ENCODE measurements at places on chromosomes 2 and 18.

- no peak for DNase-seq
These were observed 41.8 kb downstream of the CFAP221 start for GRCh38 chr2:119586085-119586484.

DNA sequence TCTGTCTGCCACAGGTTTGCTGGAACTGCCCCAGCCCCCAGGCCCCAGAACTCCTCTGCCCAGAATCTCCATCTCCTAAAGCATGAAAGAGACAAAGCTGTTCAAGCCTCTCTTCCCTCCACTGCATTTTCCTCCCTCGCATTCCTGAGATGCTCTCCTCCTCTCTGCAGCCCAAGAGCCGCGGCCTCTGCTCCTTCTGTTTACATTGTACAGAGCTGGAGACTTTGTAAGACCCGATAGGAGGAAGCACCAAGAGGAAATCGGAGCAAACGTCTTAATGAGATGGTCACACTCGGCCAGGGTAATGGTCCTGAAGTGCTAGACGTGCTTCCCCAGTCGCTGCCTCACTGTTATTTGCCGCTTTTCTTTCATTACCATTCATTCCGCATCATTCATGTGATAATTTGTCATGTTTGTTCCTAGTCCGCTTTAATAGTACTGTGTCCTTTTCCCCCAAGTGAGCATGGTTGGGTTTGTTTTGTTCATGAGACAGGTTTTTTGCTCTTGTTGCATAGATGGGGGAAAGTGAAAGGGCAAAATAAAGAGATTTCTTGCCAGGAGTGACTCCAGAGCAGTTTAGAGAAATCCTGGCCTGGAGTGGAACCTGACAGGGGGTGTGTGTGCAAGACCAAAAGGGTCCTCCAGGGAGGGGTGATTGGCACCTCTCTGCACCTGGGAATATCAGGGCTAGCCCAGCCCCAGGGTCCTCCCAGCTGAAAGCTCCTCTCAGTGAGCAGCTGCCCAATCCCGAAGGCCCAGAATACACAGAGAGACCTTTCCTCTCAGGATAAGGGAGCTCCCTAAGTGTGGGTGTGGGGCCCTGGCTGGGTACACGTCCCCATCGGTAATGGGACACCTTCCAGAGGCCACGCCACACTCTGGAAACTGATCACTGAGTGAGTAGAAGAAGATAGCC lies 44.9 kb upstream of the ID2 start:
- DNase-seq: peak; percentile 74

DNA sequence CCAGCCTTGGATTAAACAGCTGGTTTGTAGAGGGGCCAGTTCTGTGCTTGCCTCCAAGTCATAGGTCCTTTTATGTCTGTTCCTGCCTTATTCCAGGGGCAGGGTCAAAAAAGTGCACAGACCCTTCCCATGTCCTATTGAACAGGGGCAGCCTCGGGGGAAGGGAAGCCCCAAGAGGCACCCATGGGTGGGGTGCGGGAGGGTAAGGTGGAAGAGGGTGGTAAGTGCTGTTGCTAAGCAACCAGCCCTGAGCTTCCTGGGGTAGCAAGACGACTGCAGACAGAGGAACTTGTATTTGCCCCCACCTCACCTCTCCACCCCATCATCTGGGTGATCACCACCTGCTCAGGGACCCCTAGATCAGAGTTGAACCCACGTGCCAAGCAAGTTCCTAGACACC lies 7.7 kb downstream of the DNMT3A start:
- DNase-seq: no peak

GRCh38 chr2:88010136-88010535 lies 6.2 kb downstream of the RNU2-63P start:
- DNase-seq: no peak

GRCh38 chr18:30676053-30676480 lies 366.5 kb downstream of the DSC3 start:
- DNase-seq: no peak

- no peak for DNase-seq
These were observed 161.8 kb downstream of the AGPS start for GRCh38 chr2:177554365-177554764.

DNA sequence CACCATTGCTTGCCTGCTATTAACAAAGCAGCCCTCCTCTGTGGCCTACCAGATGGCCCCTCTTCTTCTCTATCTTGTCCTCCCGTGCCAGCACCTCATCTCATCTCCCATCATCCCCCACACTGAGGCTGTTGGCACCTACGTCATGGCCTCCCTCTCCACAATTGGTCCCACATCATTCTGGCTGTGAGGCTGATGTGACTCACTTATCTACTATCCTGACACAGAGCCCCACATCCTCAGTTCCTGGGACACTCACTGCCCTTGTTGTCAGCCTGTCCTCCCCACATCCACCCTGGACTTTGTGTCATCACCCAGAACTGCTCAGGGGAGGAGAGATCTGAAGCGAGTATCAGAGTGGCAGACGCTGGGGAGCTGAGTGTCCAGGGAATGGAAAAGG lies 102.9 kb downstream of the MRO start:
- no peak for DNase-seq

DNA sequence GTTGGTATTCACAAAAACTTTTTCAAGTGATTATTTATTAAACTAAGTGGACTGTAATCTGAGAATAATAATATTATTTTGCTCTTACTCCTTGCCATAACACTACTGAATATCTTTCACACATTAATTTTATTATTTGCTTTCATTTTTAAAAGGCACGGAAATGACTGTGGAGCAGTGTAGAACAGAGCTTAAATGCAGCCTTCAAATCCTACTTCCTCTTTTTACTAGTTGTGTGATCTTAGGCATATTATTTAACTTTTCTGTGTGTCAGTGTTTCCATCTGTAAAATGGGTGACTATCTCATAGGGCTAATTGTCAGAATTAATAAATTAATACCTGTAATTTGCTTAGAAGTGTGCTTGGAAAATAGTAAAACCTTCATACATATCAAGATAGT lies 55.5 kb upstream of the SLC8A1 start:
- DNase-seq: no peak

DNA sequence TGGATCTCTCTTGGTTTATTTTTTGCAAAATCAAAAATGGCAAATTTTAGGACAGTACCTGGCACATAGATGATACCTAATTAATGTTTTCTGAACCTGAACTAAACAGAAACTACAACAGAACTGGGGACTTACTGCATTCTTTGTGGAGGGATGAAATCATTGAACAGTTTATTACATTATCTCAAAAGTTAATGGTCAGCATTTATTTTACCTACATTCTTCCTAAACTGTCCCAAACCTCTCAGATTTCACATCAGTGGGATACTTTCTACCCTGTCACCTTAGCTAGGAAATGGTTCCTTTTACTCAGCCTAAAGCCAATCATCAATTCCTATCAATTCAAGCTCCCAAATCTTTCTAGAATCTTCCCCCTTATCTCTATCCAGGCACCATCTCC lies 10.3 kb downstream of the NIF3L1 start:
- DNase-seq: no peak

DNA sequence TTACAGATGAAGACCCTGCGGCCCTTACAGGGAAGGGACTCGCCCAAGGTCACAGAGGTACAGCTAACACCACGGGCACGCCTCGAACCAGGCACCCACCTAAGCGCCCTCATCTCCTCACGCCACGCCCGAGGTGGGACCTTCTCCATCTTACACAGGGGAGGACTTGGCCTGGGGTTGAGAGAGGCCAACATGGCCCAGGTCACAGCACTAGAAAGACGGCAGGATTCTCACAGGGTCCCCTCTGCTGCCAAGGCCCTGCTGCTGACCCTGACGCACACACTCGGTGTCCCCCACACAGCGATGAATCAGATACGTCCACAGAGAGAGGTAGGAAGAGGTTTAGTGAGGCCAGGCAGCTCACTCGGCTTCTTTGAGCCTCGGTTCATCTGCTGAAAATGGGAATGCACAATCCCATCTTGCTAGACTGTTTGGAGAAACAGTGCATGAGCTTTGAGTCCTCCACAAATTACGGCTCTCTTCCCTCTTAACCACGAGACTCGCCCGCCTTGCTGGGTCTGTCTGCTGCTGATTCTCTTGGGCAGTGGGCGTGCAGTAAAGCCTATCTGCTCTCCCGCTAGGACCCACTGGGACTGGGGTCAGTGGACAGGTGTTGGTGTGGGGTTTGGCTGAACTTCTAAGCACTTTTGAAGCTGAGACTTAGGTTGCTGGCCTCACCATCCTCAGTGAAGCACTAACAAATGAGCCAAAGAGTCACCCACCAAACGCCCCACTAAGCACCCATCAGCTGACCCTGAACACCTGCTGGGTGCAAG lies 79.2 kb downstream of the SMAD7 start:
- DNase-seq: no peak

DNA sequence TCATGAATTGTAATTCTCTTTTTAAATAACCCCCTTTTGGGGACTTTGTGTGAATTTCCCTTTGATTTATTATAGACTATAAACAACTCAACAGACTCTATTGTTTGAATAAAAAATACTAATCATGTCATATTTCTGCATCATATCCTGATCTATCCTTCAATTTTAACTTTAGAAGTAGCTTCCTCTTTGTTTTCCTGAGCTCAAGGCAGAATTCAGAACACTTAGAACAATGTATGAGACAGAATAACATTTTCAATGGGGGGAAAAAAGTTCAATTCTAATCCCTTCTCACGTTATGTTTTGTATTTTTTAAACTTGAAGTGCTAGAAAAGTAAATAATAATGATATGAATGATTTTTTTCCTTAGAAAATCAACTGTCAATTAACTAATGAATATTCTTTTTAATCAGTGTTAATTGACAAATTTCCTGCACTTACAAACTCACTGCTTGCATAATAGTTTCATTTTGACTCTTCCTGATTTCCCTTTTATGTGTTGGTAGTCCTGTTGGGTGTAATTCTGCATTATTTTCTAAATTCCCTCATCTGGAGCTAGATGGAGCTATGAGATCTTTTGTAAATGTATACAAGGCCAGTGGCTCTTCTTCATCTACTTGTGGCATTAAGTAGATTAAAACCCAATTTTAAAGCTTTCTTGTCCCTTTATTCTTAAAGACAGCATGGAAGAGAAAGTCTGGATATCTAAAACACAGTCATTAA lies 326.1 kb downstream of the PARD3B start:
- peak; percentile 37 for DNase-seq

GRCh38 chr2:136204971-136205370 lies 87.0 kb upstream of the CXCR4 start:
- DNase-seq: no peak

GRCh38 chr2:208147759-208148158 lies 1.8 kb upstream of the CRYGB start:
- no peak for DNase-seq

- no peak for DNase-seq
These were observed 2.4 kb upstream of the ADCYAP1 start for GRCh38 chr18:902229-902628.

- DNase-seq: no peak
These were observed 294.3 kb upstream of the ZNF804A start for GRCh38 chr2:184304006-184304405.

- DNase-seq: no peak
These were observed 44.0 kb upstream of the ARHGAP15 start for GRCh38 chr2:143085125-143085784.

DNA sequence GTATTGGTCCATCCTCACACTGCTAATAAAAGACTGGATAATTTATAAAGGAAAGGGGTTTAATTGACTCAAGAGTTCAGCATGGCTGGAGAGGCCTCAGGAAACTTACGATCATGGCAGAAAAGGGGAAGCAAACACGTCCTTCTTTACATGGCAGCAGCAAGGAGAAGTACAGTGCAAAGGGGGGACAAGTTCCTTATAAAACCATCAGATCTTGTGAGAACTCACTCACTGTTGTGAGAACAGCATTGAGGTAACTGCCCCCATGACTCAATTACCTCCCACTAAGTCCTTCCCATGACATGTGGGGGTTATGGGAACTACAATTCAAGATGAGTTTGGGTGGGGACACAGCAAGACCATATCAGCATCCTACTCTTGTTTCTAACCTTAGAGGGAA lies 37.0 kb downstream of the SP100 start:
- no peak for DNase-seq

DNA sequence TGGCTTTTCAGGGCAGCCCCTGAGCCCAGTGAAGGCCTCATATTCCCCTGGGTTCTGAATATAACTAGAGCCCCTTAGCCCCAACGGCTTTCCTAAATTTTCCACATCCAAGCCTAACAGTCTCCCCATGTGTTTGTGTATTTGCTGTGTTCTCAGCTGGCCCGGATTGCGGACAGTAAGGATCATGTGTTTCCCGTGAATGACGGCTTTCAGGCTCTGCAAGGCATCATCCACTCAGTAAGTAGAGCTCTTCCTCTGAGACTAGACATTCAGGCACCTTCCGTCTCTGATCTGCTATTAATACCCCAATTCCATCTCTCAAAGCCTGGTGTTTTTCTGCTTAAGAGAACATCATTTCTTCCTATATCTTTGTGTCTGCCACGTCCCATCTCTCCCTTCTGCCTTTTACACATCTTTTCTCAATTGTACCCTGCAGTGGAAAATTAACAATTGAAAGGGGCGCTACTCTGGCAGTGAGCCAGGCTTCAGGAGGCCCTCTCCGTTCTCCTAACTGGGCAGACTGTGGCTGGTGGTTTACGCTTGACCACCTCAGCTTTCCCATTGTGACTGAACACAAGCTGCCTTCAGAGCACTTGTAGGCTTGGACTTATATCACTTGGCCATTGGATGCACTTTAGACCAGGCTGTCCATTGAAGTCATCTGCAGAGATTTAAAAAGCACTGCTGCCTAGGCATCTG lies 64.4 kb downstream of the ANTXR1 start:
- DNase-seq: no peak

DNA sequence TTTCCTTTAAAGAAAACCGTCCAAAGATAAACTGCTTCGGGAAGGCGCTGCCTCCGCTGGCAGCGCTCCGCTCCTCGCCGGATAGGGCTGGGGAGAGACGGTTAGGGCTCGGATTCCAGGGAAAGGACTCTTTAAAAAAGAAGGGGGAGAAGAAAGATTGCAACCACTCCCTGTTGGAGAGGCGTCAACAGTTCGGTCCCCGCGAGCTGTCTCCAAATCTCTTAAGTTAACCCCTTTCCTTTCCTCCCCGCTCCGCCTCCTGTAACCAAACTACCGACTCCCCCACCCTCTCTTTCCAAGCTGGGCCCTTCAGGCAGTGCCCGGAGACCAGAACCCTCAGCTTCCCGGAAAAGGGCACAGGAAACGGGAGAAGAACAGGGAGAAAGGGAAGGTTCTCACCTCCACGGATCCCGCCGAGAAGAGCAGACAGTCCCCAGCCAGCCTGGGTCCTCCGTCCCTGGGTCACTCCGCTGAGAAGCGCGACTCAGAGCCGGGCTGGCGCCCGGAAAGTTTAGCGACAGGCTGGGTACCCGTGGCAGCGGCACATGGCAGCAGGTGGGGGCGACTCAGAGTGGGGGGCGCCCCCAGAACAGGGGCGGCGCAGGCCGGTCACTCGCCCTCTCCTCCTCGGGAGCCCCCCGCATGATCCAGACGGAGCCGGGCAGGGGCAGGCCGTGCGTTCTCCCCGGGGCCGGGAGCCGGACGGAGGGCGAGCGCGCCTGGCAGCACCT lies 675 bp downstream of the FZD5 start:
- no peak for DNase-seq

GRCh38 chr2:233656443-233656842 lies 15.3 kb upstream of the UGT1A9 start:
- no peak for DNase-seq

GRCh38 chr2:212364112-212364985 lies 174.3 kb downstream of the ERBB4 start:
- DNase-seq: no peak
